ENCODE measurements at places on chromosomes 11 and 22.
A peak's percentile ranks its signal among the peaks of the same experiment; 100 is the strongest.

GRCh38 chr11:72721689-72722049 lies 30.5 kb downstream of the ARAP1 start:
- DNase-seq = peak; percentile 85

DNA sequence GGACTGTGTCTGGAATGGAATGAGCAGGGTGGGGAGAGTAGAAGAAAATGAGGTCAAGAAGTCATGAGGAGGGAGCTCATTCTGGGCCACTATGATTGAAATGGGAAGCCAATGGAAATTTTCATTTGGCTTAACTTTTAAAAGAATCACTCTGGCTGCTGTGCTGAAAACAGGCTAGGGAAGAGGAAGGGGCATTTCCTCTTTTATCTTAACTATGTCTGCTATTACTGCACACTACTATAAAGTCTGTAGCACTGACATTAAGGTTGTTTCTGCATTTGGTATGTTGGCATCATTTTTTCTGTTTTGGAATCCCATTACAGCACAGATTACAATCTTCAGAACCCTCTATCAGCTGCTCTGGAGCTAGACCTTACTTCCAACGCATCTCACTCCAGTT lies 8.2 kb downstream of the PATL1 start:
- DNase-seq = no peak

GRCh38 chr22:19529811-19530210 lies 5.6 kb upstream of the CLDN5 start:
- no peak for DNase-seq

- no peak for DNase-seq
Observed at GRCh38 chr22:23772315-23772648, 367 bp upstream of the MMP11 start.

GRCh38 chr22:33261699-33262098 lies 203.5 kb upstream of the SYN3 start:
- DNase-seq = no peak

- DNase-seq = no peak
Observed at GRCh38 chr11:65051398-65051858, 6.9 kb downstream of the NAALADL1 start.

GRCh38 chr11:20616920-20617319 lies 17.5 kb downstream of the SLC6A5 start:
- DNase-seq = no peak

GRCh38 chr22:43257549-43257948 lies 70.6 kb upstream of the TTLL12 start:
- DNase-seq = no peak

DNA sequence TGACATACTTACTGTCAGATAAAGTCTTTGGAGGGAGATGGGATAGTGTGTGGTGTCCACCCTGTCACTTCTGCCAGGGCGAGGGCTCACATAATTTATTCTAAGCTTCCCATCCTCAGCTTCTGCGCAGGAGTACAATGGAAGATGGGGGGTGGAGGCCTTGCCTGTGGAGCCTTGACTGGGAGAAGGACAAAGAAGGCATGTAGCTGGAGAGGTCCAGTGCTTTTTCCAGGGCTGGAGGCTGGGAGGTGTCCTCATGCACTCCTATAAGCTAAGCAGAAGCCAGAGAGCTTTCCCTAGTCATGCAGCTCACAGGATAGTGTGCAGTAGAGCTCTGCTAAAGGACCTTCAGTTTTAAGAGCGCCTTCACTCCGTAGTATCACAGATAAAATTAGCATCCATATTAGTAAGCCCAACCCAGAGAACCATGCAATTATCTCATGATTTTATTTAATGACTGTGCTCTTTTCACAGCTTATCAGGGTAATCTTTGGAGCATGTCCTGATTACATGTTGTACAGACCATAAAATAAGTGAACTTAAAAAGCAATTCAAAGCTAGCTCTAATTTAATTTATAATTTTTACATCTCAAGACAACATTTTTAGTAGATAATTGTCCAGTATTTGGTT lies 148.3 kb downstream of the TEAD1 start:
- no peak for DNase-seq

DNA sequence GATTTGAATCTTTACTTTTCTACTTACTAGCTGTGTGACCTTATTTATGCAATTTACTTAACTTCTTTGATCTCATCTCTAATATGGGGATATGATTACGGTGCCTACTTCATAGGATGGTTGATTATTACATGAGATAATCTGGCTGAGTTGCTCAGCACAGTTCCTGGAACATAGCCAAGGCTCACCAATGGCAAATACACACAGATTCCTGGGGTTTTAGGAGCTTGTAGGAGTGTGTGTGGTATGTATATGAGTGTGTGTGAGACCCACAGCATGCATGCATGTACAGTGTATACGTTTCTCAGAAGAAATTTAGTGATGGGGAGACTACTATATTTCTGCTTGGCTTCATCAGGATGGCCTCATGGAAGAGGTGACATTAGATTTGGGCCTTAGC lies 256.9 kb downstream of the KIRREL3 start:
- no peak for DNase-seq

GRCh38 chr11:36164506-36165250 lies 124.5 kb downstream of the COMMD9 start:
- DNase-seq = no peak

- DNase-seq = no peak
Observed at GRCh38 chr11:44773351-44773965, 46.7 kb downstream of the TSPAN18 start.

- DNase-seq = no peak
Observed at GRCh38 chr11:128894685-128895084, 3.5 kb downstream of the KCNJ5 start.

DNA sequence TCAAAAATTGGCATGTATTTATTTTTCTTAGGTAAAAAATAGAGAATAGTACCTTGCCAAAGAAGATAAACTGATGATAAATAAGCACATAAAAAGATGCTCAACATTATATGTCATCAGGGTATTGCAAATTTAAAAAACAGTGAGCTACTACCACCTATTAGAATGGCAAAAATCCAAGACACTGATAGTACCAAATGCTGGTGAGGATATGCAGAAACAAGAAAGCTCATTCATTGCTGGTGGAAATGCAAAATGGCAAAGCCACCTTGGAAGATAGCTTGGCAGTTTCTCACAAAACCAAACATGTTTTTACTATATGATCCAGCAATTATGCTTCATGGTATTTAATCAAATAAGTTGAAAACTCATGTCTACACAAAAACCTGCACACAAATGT lies 46.4 kb upstream of the EED start:
- no peak for DNase-seq

- no peak for DNase-seq
Observed at GRCh38 chr11:11192541-11192940, 160.5 kb downstream of the CSNK2A3 start.

GRCh38 chr11:33324302-33324985 lies 67.3 kb downstream of the HIPK3 start:
- no peak for DNase-seq

DNA sequence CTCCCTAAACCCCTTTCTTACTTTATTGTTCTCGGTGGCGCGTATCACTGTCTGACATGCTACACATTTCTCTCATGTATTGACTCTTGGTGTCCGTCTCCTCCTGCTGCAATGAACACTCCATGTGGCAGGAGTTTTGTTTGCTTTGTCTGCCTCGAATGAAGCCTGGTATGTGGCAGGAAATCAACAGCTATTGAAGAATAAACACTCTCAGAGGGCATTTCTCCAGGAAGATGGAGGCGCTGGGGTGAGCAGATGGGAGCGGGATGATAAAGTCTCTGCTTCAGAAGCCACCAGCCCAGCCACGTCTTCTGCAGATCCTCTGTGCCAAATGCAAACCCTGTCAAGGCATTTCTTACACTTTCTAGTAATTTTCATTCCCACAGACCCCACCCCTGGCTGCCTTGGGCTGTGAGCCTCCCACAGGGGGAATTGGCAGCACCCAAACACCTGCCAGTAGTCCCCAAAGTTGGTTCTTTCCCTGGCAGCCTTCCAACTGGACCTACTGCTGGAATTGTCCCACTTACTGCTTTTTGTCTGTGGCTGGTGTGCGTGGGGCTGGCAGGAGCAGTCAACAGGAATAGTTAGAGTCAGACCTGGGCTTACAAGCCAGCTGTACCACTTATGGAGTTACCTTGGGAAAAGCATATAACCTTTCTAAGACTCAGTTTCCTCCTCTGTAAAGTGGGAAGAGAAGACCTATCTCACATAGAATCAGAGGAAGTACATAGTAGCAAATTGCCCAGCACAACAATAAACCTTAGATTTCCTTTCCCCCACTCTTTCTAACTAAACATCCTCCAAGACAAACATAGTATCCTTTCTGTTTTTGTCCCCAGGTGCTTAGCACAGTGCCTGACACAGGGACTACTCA lies 13.3 kb upstream of the IL10RA start:
- DNase-seq = peak; percentile 23

DNA sequence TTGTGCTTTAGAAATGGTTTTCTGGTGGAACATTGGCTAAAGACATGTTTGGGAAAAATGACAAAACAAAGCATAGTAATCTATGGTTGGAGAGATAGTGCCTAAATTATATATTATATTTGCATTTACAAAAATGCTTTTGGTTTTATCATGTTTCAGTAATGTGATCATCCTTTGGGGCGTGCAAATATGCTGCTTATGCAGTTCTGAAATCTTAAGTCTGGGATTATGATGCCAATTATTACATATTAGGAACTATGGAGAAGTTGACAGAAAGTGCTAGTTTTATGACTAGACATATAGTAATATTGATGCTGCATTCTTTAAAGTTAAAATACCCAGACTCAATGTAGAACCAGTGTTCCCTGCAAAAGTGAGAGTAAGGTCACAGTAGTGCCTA lies 655.0 kb downstream of the METTL15 start:
- DNase-seq = no peak

DNA sequence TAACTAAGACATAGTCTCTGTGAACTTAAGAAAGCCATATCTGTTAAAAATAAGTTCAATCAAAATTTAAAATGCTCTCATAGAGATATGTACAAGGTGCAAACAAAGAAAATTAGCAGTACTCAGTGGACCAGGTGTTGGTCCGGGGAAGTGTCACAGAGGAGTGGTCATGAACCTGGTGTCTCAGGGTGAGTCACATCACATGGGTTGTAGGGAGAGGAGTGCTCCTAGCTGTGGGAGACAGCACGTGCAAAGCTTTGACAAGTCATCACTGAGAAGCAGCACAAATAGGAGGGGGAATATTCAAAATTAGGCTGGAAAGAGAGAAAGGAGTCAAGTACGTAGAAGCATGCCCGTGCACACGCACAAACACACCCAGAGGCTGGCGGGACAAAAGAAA lies 438.1 kb downstream of the NTM start:
- DNase-seq = no peak

DNA sequence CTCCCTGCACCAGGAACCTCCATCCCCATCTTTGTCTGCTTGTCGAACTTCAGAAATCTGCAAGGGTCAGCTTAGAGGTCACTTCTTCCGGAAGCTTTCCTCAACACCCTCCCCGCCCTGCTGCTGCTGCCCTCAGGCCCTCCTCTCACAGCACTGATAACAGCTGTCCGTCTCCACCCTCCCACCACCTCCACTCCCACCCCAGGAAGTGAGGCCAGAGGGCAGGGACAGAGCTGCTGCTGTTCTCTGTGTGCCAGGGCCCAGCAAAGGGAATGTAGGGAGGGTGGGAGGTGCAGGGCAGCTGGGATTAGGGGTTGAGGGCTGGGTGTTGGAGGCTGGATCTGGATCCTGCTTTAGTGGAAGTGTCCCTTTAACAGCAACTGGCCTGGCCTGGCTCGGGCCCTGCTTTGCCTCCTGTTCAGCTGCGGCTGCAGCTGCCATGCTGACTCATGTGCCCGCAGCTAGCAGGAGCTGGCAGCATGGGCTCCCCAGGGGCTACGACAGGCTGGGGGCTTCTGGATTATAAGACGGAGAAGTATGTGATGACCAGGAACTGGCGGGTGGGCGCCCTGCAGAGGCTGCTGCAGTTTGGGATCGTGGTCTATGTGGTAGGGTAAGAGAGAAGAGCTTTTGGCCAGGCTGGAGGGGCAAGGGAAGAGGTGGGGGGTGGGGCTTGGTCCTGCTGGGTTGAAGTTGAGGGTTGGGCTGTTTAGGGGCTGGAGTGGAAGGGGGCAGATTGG lies at the start of gene P2RX6:
P2RX6 (plus strand) TSS at position 440 of the 740 bp plus-strand sequence; CDS start at position 450, 10 bp downstream.
- no peak for DNase-seq

DNA sequence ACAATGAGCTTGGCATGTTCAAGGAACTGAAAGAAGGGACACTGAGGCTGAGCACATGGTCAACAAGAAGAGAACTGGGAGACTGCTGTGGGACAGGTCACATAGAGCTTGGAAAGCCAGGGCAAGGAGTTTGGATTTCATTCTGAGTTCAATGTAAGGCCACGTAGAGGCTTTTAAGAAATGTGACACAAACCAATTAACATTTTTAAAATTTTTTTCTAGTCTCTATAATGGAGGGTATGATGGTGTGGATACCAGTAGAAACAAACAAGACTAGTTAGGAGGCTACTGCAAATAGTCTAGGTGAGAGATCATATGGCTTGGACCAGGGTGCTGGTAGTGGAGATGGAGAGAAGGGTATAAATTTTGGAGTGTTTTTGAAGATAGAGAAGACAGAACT lies 56.7 kb downstream of the RAB30 start:
- DNase-seq = no peak
